Left ventricle myocardium inferior (tissue), 1 donor: ENCODE measurements at places on chromosomes 7 and 10. TPM values are rescaled to one million over a fixed set of nuclear protein-coding genes. Genes with fewer than 3 reads are reported as not detected.
A peak's percentile ranks its signal among the peaks of the same experiment; 100 is the strongest.

Gene MEOX2
- 7.7 TPM for total RNA-seq

Gene ATRNL1
- 2.9 TPM for total RNA-seq

Gene STRIP2
- total RNA-seq = 17.1 TPM

Gene LIPN
- total RNA-seq = not detected

Gene CHST3
- total RNA-seq = 18.0 TPM

Gene SFTPA2
- not detected for total RNA-seq

Gene AZGP1
- total RNA-seq = 85.5 TPM

Gene BTBD16
- not detected for total RNA-seq

Gene ATOH7
- not detected for total RNA-seq

Gene TACR2
- total RNA-seq = not detected

GRCh38 chr7:157972914-157973313 lies 614.7 kb downstream of the PTPRN2 start:
- DNase-seq = no peak

DNA sequence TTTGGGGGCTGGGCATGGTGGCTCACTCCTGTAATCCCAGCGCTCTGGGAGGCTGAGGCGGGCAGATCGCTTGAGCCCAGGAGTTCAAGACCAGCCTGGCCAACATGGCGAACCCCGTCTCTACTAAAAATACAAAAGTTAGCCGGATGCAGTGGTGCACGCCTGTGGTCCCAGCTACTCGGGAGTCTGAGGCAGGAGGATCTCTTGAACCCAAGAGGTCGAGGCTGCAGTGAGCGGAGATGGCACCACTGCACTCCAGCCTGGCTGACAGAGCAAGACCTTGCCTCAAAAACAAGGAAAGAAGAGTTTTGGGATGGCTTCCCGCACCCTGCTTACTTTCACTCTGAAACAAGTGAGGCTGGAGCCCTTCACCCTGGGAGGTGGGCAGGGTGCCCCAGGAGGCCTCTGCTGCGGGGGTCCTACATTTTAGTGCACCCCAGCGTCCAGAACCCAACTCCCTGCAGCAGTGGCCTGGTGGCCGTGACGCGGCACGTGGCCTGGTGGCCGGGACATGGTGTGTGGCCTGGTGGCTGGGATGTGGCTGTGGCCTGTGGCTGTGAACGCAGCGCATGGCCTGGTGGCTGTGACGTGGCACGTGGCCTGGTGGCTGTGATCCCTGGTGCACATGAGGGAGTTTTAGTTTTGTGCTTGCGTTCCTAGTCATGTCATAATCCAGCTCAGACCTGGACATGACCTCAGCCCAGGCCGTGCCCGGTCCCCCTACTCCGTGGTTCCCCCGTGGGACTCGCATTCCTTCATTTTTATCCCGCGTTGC lies 9.3 kb downstream of the KNDC1 start:
- no peak for DNase-seq

- no peak for DNase-seq
Measured at GRCh38 chr7:116517626-116518025, 7.2 kb upstream of the CAV1 start.

GRCh38 chr10:71805776-71806703 lies 32.7 kb upstream of the VSIR start:
- DNase-seq = no peak

GRCh38 chr7:49885593-49886285 lies 112.3 kb downstream of the VWC2 start:
- DNase-seq = no peak

DNA sequence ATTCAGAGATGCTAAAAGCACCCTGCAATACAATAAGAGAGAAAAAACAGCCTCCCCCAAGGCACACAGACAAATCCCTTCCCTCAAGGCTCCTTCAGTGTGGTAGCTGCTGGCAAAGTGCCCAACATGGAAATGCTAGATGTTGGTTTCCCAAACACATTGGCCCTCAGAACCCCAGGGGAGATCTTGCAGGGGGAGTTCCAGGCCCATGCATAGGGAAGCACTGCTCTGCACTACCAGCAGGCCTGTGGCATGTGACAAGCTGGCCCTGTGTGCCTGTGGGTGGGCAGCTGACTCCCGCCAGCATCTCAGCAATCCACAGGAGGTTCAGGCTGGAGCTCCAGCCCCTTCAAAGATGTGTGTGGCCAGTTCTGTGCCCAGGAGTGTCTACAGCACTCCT lies 16.8 kb upstream of the CSGALNACT2 start:
- no peak for DNase-seq

- DNase-seq = no peak
Measured at GRCh38 chr7:831596-832166, 595 bp upstream of the SUN1 start.

DNA sequence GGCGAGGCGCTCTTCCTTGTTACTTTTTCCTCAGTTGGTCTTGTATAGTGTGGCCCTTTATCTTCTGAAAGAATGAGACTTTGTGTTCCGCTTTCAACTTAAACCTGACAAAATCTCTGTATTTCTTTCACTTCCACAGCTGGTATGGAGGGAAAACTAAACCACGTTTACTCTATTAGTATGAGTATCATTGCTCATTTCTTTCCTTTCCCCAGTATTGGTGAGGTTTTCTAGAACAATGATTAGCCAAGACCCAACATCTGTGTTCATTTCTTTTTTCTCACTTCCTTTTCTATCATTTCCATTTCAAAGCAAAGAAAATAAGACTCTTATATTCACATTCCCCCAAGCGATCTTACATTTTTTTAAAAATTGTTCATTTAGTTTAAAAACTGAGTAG lies 165.3 kb downstream of the PAXIP1 start:
- no peak for DNase-seq

- DNase-seq = no peak
Measured at GRCh38 chr10:34124522-34125035, 690.5 kb downstream of the PARD3 start.

- no peak for DNase-seq
Measured at GRCh38 chr10:33252794-33253203, 81.7 kb downstream of the NRP1 start.

DNA sequence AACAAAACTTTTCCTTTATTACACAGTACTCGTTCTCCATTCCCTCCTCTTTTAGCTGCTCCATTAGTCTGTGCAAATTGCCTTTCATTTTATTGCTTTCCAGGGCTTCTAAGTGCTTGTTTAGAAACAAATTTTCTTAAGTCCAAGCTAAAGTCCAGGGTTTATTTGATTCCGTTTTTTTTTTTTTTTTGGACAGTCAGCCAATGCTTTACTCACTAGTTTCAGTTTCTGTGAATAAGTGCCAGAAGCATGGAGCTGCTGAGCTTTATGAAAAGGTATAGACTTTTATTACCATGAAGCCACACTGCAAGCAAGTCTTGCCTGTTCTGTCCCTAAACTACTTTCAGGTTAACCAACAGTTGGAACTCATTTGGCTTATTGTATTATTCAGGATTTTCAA lies 455.0 kb downstream of the GFRA1 start:
- DNase-seq = no peak

- no peak for DNase-seq
Measured at GRCh38 chr7:129877146-129877792, 75.5 kb downstream of the UBE2H start.

- no peak for DNase-seq
Measured at GRCh38 chr10:70300908-70301597, 17.2 kb upstream of the NPFFR1 start.

DNA sequence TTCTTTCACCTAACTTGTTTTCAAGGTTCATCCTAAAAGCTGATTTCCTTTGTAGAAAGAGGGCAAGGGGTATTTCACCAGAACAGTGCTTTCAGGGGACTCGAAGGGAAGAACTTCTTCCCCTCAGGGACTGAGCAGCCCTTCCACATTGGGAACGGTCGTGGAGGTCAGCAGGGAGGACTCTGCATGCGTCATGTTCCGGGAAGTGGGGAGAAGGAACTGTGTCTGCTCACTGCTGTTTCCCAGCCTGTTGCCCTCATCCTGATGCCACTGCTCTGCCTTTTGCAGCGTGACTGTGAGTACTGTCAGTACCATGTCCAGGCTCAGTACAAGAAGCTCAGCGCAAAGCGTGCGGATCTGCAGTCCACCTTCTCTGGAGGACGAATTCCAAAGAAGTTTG lies 27.2 kb downstream of the MCM10 start:
- DNase-seq = no peak

GRCh38 chr7:6252748-6253147 lies 19.7 kb downstream of the CYTH3 start:
- DNase-seq = no peak

- DNase-seq = no peak
Measured at GRCh38 chr7:157391036-157391710, 54.4 kb downstream of the DNAJB6 start.

GRCh38 chr10:105968666-105969065 lies 1195.8 kb downstream of the SORCS1 start:
- DNase-seq = no peak

GRCh38 chr10:94500063-94500462 lies 45.5 kb upstream of the HELLS start:
- no peak for DNase-seq

GRCh38 chr7:28725911-28726310 lies 232.2 kb downstream of the TRIL start:
- DNase-seq = no peak

- peak; percentile 93 for DNase-seq
Measured at GRCh38 chr10:30433730-30434272, at the start of gene MAP3K8. Gene MAP3K8, plus strand, starts transcription at chr10:30434184. Its CDS starts 4,755 bp downstream, at chr10:30438939.

DNA sequence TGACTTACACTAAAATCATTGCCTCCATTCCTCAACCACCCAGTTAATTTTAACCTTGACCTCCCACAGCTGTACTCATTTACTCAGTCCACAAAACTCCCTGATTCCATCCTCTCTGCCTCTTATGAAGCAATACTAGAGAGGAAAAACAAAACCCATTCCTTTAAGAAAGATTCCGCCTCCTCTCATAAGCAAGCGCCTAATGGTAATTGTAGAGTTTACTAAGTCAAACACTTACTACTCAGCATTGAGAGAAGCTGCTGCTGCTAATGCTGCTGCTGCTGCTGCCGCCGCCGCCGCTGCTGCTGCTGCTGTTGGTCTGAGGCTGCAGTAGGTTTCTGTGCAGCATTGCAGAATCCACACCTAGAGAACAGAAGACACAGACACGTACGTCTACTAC lies 2.1 kb upstream of the ADD3 start:
- DNase-seq = peak; percentile 43

DNA sequence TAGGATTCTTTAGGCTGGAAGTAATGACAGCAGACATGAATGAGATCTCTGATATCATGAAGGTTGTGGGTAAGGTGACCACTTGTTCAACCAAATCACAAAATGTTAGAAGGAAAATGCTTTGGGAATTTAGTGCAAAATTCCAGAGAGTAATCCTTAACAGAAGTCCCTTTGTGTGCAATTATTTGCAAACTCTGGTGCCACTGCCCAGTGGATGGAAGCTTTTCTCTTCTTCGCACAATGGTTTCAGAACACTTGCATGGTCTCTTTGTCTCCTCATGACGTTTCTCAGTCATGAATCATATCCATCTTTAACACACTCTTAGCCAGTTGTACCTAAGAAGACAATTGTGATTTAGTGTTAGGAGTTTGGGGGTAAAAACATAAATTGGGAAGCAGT lies 570.4 kb upstream of the ANKRD30A start:
- no peak for DNase-seq

GRCh38 chr7:17444673-17445072 lies 146.2 kb downstream of the AHR start:
- DNase-seq = no peak

- DNase-seq = no peak
Measured at GRCh38 chr7:55794527-55794926, 68.0 kb downstream of the SEPTIN14 start.

DNA sequence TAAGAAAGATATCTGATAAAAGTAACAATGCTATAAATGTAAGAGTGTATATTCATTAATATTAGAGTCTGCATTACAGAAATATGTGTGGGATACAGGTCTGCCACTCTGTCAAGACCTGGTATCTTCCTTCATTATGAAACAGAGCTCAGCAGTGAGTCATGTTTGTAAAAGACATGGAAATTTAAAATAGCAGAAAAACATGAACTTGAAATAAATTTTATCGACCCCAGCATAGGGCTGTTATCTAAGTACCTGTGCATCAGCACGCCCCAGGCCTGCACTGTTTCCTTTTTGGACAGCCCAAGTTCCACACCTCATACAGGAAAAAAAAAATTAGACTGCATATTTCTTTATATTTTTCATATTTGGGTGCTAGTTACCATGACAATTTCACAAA lies 58.0 kb upstream of the ZPBP start:
- no peak for DNase-seq

GRCh38 chr10:62895063-62895462 lies 78.9 kb upstream of the EGR2 start:
- DNase-seq = no peak

DNA sequence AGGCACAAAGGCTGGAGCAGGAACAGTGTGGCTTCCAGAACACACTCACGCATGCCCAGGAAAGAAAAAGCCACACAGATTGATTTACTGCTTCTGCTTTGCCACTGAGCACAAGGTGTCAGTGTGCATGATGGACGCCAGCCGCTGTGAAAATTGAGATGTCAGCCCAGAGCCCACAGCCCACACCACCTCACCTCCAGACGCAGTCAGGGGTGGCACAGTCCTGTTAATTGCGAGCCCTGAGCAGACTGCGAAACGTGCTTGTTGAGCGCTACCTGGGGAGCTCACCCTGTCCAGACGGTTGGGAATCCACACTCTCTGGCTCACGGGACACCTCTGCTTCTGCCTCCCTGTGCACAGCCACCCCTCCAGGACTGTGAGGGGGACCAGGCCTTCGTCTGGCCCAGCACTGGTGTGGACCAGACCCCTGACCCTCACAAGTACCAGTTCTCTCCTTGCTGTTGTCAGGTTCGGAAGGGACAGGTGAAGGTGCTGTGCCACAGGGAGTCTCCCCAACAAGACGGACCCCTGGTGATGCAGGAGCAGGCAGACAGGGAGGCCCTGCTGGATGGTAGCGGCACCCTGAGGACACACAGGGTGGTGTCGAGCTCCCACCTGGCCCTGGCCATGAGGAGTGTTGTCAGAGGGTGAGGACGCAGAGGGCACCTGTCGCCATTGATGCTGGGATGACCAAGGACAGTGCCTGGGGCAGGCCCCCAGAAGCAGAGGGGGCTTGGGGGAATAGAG lies 15.3 kb downstream of the RASGEF1A start:
- DNase-seq = peak; percentile 9

- DNase-seq = no peak
Measured at GRCh38 chr10:130455791-130456190, 319.6 kb downstream of the GLRX3 start.

GRCh38 chr7:141220263-141220880 lies 146.5 kb downstream of the TMEM178B start:
- no peak for DNase-seq

GRCh38 chr10:71081229-71081560 lies 131.2 kb upstream of the UNC5B start:
- DNase-seq = no peak

DNA sequence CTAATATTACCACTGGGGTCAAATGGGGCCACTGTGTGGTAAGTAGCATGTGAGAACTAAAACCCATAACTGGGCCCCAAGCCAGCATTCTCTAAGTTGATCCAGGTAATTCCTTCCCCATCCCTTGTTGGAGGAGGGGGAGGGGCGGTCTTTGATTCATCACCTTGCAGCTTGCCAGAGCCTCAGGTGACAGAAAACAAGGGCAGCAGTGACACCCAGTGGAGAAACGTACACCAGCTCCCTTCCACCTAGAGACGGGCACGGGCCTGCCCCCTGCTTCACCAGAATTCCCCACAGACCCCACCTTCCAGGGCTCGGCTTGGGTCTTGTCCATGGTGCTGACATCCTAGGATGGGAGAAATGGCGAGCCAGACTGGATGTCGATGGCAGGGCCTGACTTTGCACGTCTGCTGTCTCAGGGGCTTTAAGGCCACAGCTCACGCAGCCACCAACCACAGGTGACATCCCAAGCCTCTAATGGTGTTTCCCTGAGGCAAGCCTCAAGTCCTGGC lies 102.0 kb downstream of the STRA8 start:
- DNase-seq = peak; percentile 28
